Activated CD4-positive, alpha-beta T cell treated with anti-CD3 and anti-CD28 coated beads for 36 hours (primary cell): ENCODE measurements at places on chromosomes 1 and 21. TPM values are rescaled to one million over a fixed set of nuclear protein-coding genes. Genes with fewer than 3 reads are reported as not detected.
A peak's percentile ranks its signal among the peaks of the same experiment; 100 is the strongest.

- DNase-seq = no peak
These were observed 190.3 kb downstream of the C1orf94 start for GRCh38 chr1:34366875-34367624.

GRCh38 chr1:1063945-1064831 lies 9.9 kb downstream of the RNF223 start:
- DNase-seq = peak; percentile 97

DNA sequence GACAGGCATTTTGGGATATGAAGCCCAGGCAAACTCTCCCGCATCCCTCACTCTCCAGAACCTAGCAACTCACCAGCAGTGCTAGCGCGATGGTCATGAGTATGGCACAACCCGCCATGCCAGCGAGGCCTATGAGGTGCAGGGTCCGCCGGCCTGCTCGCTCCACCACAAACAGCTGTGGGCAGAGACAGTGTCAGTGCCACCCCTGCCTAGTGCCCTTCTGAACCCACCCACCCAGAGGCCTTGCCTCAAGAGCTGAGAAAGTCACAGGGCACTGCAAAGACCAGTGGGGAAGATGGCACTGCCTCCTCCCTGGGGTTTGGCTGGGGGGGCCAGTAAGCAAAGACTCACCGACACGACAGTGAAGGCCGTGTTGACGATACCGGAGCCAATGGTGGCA lies 29.8 kb downstream of the SLC2A1 start:
- no peak for DNase-seq

The NBPF20 gene
- 1.5 TPM for total RNA-seq

DNA sequence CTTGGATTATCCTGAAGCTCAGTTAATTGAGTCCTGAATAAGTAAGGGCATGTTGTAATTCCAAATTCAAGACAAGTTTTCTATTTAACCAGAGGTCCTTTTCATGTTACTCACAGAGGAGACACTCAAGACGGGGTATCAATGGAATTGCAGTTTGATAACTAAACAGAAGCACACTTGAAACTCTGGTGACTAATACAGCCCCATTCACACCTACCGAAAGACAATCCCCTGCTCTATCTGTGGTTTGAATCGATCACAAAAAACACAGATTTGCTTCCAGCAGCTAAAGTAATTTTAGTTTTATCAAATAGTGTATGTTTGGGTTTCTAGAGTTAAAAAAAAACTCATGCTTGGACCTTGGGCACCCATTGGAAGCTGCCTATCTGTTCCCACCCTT lies 60.4 kb downstream of the TEX35 start:
- DNase-seq = no peak

- no peak for DNase-seq
These were observed 3.1 kb downstream of the GJB4 start for GRCh38 chr1:34762474-34763141.

The SMIM1 gene
- total RNA-seq = 4.2 TPM

- DNase-seq = no peak
These were observed 9.2 kb downstream of the DENND4B start for GRCh38 chr1:153937331-153937730.

The ERG gene
- total RNA-seq = not detected

- no peak for DNase-seq
These were observed 32.4 kb upstream of the PIGC start for GRCh38 chr1:172476218-172476811.

GRCh38 chr1:219430419-219430818 lies 182.5 kb downstream of the ZC3H11B start:
- DNase-seq = no peak

The LRRC3 gene
- total RNA-seq = 2.9 TPM

DNA sequence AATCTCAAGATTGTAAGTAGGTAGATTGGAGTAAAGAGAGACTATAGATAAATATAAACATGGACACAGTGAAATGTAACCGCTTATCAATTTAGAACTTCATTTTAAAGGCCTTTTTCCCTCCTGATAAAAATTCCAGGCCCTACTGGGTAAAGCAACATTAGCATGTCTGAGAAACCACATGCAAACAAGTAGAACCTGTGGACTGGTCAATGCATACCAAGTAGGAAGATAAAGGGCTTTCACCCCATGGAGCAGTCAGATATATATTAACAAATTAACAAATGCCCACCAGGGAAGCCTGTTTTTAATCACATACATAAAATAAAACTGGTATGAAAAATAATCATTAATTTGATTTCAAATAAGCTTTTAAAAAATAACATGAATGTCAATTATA lies 8.1 kb downstream of the DPH5 start:
- no peak for DNase-seq

- DNase-seq = no peak
These were observed 417.1 kb downstream of the KIF26B start for GRCh38 chr1:245571815-245572294.

- DNase-seq = peak; percentile 10
These were observed 99.1 kb upstream of the CTTNBP2NL start for GRCh38 chr1:112296908-112297307.

GRCh38 chr1:205436776-205437410 lies 15.0 kb upstream of the LEMD1 start:
- no peak for DNase-seq

GRCh38 chr1:171372418-171373084 lies 58.6 kb downstream of the FMO4 start:
- DNase-seq = no peak

DNA sequence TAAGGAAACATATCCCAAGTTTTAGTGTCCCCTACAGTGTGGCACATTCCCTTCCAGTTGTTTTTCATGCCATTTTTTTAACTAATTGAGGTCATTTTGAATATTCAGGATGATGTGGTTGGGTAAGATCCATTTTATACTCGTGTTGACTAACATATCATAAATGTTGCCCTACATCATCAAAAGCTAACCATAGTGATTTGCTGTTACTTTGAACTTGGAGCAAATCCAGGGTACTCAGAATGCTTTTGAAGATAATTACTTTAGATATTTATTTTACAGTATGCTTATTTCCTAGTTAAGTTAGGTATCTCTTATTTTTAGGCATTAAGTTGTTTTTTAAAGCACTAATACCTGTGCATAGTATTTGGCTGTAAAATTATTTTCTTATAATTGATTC lies 57.8 kb downstream of the DYRK1A start:
- no peak for DNase-seq

GRCh38 chr1:150761801-150762200 lies 3.8 kb downstream of the CTSS start:
- no peak for DNase-seq

- no peak for DNase-seq
These were observed 3.1 kb downstream of the WNT2B start for GRCh38 chr1:112511897-112512296.

DNA sequence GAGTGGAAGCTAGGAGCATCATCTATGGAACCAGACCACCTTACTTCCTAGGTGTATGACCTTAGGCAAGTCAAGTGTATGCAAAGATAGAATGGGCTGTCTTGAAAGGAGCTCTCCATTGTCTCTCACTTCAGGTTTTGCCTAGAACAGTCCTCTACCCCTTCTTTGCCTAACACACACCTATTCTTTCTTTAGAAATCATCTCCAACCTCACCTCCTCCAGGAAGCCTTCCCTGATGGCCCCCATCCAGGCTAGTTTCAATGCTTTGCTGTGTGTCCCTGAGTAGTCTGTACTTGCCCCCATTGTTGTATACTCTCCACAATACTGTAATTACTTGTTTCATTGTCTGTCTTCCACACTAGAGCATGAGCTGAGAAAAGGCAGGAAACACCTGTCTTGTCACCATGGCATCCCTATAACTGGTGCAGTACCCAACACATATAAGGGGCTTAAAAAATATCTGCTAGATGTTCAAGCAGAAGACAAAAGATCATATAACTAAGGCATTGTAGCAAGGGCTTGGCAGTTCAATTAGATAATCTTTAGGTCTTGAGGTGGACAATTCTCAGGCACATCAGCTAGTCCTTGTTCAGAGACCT lies 83.0 kb downstream of the RRAGC start:
- no peak for DNase-seq

DNA sequence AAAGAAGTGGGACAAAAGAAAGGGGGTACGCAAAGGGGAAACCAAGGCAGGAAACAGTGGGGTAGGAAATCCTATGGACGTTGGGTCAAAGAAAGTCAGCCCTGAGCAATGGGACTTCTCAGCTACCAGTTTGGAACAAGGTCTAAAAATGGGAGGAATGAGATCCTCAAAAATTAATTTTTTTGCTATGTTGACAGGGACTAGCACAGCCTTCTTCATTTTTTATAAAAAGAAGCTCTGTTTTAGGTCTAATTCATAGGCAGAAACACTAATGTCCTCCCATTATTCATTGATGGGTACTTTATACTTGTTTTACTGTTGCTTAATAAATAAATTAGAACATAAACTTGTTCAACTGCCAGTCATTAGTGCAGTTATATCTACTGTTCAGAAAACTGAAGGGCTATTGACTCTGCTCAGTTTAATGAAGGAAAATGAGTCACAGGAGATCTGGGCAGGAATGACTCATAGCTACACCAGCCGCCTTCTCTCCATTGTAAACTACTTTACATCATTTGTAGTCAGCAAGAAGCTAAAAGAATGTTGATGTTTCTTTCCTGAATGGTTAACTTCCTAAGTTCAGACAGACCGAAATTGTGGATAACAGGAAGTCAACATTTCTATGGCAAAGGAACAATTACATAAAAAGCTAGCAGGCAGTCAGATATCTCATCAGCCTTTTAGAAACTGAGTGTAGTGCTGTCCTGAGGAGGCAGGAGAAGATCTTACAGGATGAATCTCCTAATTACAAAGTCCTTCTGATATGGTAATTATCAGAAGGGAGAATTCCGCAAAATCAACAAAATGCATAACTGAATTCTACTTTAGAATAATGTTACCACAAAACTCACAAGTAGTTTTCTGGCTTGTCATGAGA lies 356.4 kb upstream of the PKN2 start:
- DNase-seq = peak; percentile 10

The MYBPH gene
- not detected for total RNA-seq

- DNase-seq = no peak
These were observed 38.4 kb downstream of the AHCTF1 start for GRCh38 chr1:246893191-246893939.

The BSDC1 gene
- 29.4 TPM for total RNA-seq

The TIAM1 gene
- total RNA-seq = 72.6 TPM

GRCh38 chr1:158771950-158772866 lies at the start of gene OR6N1:
OR6N1 (minus strand) TSS chr1:158772195; CDS start chr1:158766682, 5,513 bp downstream.
- no peak for DNase-seq

GRCh38 chr1:27536767-27537166 lies 46.8 kb upstream of the WASF2 start:
- DNase-seq = no peak

DNA sequence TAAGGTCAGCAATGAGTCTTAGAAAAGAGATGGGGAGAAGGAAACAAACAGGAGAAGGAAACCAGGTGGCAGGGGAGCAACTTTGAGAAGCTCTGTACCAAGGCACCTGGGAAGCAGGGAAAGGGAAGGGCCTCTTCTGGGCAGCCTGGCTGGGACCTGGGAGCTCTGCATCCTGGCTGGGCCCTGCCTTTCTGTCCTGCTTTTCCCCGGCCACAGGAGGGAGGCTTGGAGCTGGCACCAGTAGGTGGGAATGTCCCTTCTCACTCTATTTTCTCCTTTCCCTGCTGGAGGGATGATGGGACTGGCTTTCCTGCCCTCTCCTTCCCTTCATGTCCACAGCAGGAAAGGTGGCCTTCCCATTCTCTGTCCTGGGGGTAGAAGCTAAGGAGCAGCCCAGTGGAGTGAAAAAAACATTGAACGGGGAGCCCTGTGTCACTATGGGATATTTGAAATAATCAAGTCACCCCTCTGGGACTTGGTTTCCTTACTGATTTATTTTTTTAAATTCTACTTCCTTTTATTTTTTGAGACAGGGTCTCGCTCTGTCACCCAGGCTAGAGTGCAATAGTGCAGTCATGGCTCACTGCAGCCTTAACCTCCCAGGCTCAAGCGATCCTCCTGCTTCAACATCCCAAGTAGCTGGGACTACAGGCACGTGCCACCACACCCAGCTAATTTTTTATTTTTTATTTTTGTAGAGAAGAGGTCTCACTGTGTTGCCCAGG lies 5.1 kb upstream of the NES start:
- no peak for DNase-seq

The NR1I3 gene
- not detected for total RNA-seq

DNA sequence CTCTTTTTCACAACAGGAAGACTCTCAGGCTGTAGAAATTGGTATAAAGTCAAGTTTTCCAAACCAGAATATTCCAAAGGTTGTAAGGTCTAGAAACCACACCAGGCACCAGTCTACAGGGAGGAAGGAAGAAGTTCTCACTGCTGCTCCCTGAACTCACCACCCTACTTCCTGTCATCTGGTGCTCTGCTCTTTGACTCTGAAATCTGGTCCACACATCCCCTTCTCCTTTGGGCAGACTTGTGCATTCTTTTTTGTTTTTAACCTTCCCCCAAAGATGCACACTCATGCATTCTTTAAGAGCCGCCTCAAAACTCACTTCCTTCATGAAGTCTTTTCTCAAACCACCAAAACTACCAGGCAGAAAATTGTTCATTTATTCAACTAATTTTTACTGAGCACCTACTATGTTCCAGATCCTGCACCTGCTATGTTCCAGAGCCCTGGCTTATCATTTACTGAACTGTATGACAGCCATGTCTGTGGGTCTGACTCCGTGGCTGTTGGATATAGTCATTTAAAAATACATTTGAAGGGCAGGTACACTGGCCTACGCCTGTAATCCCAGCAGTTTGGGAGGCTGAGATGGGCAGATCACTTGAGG lies 30.1 kb upstream of the EPS15 start:
- DNase-seq = no peak

DNA sequence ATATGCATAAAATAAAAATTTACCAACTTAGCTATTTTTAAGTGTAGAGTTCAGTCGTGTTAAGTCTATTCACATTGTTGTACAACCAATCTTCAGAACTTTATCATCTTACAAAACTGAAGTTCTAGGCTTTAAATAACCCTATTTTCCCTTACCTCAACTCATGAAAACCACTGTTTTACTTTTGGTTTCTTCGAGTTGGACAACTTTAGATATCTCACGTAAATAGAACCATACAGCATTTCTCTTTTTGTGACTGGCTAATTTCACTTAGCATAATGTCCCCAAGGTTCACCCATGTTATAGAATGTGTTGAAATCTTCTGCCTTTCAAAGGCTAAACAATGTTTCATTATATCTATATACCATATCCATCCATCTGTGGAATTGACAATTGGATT lies 819.0 kb upstream of the ADGRL4 start:
- no peak for DNase-seq

GRCh38 chr1:100950781-100951180 lies 54.9 kb downstream of the SLC30A7 start:
- no peak for DNase-seq

The TTLL10 gene
- total RNA-seq = not detected

GRCh38 chr1:31843506-31843905 lies 27.7 kb upstream of the SPOCD1 start:
- no peak for DNase-seq

DNA sequence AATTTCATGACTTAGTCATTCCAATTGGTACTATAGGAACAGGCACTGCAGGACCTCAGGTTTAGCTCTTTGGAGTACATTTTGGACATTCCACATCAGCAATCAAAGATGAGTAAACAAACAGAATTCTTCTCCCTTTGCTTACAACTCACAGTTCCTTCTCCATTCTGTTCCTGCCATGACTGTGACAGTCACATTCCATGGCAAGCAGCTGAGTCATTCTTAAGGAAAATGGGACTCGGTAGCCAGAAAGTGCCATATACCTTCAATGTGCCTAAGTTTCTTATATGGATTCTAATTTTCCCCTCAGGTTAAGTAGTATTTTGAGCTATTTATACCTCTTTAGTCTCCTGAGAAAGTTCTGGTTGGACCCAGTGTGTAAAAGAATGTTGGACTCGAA lies 25.6 kb downstream of the CRCT1 start:
- DNase-seq = no peak

The PLEKHN1 gene
- total RNA-seq = 1.4 TPM

GRCh38 chr1:7469255-7469938 lies 301.7 kb upstream of the VAMP3 start:
- no peak for DNase-seq
